Breast epithelium (tissue), 4 donors: ENCODE measurements at places on chromosomes 3 and 15. TPM values are rescaled to one million over a fixed set of nuclear protein-coding genes. Genes with fewer than 3 reads are reported as not detected.
A peak's percentile ranks its signal among the peaks of the same experiment; 100 is the strongest.

DNA sequence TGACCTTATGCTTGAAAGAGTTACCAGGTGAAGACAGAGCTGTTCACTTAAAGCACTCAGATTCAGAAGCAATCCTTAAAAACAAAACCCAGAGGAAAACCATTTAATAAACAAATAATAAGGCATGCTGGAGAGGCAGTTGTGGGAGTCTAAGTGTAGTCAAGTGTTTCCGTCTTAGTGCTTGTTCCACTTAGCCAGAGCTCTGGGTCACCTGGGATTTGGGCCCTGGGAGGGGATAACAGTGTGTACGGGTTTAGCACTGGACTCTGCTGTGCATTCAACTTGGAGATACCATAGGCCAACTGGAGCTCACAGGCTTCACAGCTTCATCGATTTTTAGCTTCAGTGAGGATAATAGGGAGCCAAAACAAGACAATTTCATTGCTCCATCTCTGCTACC lies 444.6 kb downstream of the CNTN4 start:
- H3K27me3 ChIP-seq, result no peaks in the 10 kb centered on the region
- no peak overlapping the region for H3K4me3 ChIP-seq
- no peak overlapping the region for H3K27ac ChIP-seq
- DNase-seq, result no peak
- no peaks in the 10 kb centered on the region for H3K4me1 ChIP-seq
- H3K36me3 ChIP-seq, result no peaks in the 10 kb centered on the region

Gene TLNRD1
- 16.8 TPM for total RNA-seq

Gene GABRR3
- not detected for total RNA-seq

- no peaks in the 10 kb centered on the region for H3K27me3 ChIP-seq
- no peaks in the 10 kb centered on the region for H3K4me1 ChIP-seq
- no peaks in the 10 kb centered on the region for H3K36me3 ChIP-seq
- DNase-seq, result no peak
- no peak overlapping the region for H3K27ac ChIP-seq
These were observed 210.0 kb downstream of the RPLP1 start for GRCh38 chr15:69662645-69663000.

GRCh38 chr3:44906997-44907396 lies 32.6 kb downstream of the TGM4 start:
- H3K4me3 ChIP-seq, result no peak overlapping the region
- no peaks in the 10 kb centered on the region for H3K36me3 ChIP-seq
- DNase-seq, result no peak
- H3K27ac ChIP-seq, result no peak overlapping the region
- no peaks in the 10 kb centered on the region for H3K4me1 ChIP-seq

- DNase-seq, result no peak
- peak overlapping the region; percentile 68 for H3K4me3 ChIP-seq
- H3K27ac ChIP-seq, result peak overlapping the region; percentile 92
- H3K4me1 ChIP-seq, result peaks cover 16% of the 10 kb centered on the region
These were observed 3.6 kb downstream of the VGLL4 start for GRCh38 chr3:11640009-11640673.

Gene SOX2
- 0.16 TPM for total RNA-seq

Gene TNFAIP8L3
- total RNA-seq, result 4.3 TPM

Gene SLC6A20
- 0.16 TPM for total RNA-seq

DNA sequence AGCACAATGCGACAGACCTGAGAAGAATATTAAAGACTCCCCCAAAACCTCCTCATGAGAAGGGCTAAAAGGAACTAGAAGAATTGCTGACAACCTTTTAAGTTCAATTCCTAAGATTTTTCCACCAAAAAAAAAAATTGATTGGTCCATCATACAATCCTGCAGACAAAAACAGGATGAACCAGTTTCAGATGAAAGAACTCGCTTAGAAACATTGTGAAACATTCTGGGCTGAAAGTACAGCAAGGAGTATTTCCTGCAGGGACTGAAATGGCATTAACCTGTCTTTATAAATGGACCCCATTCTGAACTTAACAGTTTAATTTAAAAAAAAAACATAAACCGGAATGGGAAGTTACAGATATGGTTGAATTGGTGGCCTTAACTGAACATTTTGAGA lies 96.0 kb upstream of the FAM174B start:
- peak overlapping the region; percentile 64 for H3K27ac ChIP-seq
- H3K4me3 ChIP-seq, result no peak overlapping the region
- H3K4me1 ChIP-seq, result no peaks in the 10 kb centered on the region
- H3K27me3 ChIP-seq, result no peaks in the 10 kb centered on the region
- DNase-seq, result no peak

DNA sequence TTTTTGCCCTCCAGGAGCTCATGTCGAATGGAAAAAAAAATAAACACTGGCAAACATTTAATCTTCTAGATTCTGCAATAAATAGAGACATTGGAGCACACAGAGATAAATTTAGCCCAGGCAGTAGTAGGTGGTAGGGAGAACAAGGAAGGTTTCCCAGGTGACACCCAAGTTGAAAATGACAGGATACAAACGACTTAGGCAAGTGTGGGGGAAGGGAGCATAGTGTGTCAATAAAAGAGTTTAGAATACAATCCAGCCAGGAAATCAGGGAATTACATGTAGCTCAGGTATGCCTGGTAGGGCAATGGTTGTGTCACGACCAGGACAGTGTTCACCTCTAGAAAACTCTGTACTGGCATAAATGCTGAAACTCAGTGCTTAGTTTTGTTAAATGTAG lies 364.6 kb upstream of the AGTR1 start:
- no peak overlapping the region for H3K4me3 ChIP-seq
- no peaks in the 10 kb centered on the region for H3K4me1 ChIP-seq
- H3K36me3 ChIP-seq, result no peaks in the 10 kb centered on the region
- H3K27me3 ChIP-seq, result no peaks in the 10 kb centered on the region

GRCh38 chr3:145089337-145089736 lies 1071.6 kb downstream of the PLOD2 start:
- no peaks in the 10 kb centered on the region for H3K27me3 ChIP-seq
- no peaks in the 10 kb centered on the region for H3K36me3 ChIP-seq
- no peak overlapping the region for H3K4me3 ChIP-seq
- no peaks in the 10 kb centered on the region for H3K4me1 ChIP-seq
- DNase-seq, result no peak
- no peak overlapping the region for H3K27ac ChIP-seq

DNA sequence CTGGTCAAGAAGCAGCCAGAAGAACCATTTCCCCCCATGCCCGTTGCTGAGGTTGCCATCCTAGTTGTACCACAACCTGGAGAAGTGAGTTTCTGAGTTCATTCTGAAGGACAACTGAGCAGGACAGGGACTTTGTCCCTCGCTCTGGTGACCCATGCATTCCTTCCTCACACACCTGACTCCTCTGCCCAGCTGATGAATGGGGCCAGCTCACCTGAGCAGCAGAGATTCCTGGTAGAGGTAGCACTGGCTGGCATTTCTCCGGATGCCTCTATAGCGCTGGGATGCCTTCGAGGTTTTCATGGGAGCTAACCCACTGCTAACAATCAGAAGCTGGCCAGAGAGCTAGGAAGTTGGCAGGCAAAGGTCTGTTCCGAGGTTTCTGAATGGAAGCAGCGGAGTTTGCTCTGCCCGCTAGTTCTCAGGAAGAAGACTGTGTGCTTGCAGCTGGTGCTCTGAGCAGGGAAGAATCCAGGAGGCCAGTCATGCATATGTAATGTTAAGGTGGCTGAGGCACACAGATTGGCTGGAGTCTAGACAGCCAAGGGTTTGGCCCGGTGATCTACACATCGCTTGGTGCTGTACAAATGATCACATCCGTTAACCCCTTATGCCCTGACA lies at the start of gene TMC3:
Gene TMC3, minus strand, starts transcription at position 439 of the 621 bp plus-strand sequence. Its CDS starts 136 bp downstream, at position 303.
- no peaks in the 10 kb centered on the region for H3K27me3 ChIP-seq
- no peak for DNase-seq
- no peaks in the 10 kb centered on the region for H3K4me1 ChIP-seq
- H3K36me3 ChIP-seq, result no peaks in the 10 kb centered on the region
- H3K4me3 ChIP-seq, result no peak within 1 kb of the TSS

DNA sequence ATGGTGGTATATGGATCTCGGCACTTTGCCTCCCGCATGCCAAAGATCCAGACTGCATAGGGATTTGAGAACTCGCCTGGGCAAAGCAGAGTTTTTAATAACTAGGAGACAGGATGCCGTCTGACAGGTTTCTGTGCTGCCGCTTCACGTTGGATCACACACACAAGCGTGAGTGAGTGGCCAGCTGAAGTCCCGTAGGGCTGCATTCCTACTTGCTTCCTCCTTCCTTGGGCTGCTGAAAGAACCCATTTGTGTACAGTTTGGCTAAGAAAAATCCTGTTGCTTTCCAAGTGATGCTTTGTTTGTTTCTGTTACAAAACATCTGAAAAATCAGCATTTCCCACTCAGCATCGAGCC lies 604.3 kb upstream of the CFAP20DC start:
- DNase-seq, result peak; percentile 71
- H3K27ac ChIP-seq, result peak overlapping the region; percentile 86
- H3K27me3 ChIP-seq, result no peaks in the 10 kb centered on the region
- H3K4me1 ChIP-seq, result peaks cover 12% of the 10 kb centered on the region
- H3K36me3 ChIP-seq, result no peaks in the 10 kb centered on the region

- peaks cover 15% of the 10 kb centered on the region for H3K4me1 ChIP-seq
- H3K27me3 ChIP-seq, result no peaks in the 10 kb centered on the region
- peak overlapping the region; percentile 73 for H3K27ac ChIP-seq
- H3K4me3 ChIP-seq, result no peak overlapping the region
- H3K36me3 ChIP-seq, result no peaks in the 10 kb centered on the region
These were observed 17.3 kb downstream of the TBC1D2B start for GRCh38 chr15:78060232-78060631.

DNA sequence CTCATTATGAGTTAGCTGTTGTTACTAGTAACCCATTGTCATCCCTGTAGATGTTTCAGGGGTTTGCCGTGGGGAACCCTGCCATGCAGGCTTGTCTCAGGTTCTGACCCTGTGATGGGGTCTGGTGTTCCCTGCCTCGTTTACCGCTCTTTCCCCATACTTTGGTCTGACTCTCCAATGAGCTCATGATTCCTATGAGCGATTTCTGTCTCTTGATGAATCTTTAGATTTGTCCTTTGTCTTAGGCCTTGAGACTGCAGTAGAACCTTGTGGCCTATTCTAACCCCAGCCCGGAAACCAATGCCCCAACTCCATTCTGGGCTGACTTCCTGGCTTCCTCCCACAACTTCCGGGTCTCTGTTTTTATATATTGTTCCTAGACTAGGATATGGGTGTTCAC lies 11.3 kb upstream of the IQGAP1 start:
- H3K4me3 ChIP-seq, result no peak overlapping the region
- no peaks in the 10 kb centered on the region for H3K4me1 ChIP-seq
- H3K27ac ChIP-seq, result no peak overlapping the region
- no peaks in the 10 kb centered on the region for H3K36me3 ChIP-seq
- no peak for DNase-seq

GRCh38 chr15:46858150-46858549 lies 859.2 kb upstream of the SEMA6D start:
- no peak for DNase-seq
- H3K27me3 ChIP-seq, result no peaks in the 10 kb centered on the region
- H3K27ac ChIP-seq, result no peak overlapping the region
- H3K4me1 ChIP-seq, result no peaks in the 10 kb centered on the region
- no peaks in the 10 kb centered on the region for H3K36me3 ChIP-seq

Gene ETV5
- 16.1 TPM for total RNA-seq

- no peaks in the 10 kb centered on the region for H3K36me3 ChIP-seq
- H3K4me3 ChIP-seq, result no peak overlapping the region
- H3K27me3 ChIP-seq, result no peaks in the 10 kb centered on the region
- H3K4me1 ChIP-seq, result no peaks in the 10 kb centered on the region
These were observed 134.2 kb upstream of the SATB1 start for GRCh38 chr3:18559331-18559842.

DNA sequence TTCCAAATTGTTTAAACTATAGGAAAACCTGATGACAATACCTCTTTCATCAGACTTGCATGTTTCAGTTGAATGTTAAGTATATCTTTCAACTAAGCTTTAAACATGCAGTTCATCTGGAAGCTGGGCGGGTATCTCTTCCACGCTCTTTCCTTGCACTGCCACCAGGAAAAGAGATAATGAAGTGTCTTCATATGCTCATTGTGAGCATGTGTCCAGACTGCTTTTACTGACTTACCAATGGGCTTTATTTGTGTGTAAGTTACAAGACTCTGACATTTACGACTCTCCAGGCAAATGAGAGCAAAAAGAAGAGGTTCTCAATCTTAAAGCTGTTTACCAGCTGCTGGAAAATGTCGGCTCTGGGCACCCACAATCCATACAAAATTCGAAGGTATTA lies 52.8 kb downstream of the TMEM212 start:
- H3K4me3 ChIP-seq, result no peak overlapping the region
- DNase-seq, result no peak
- no peak overlapping the region for H3K27ac ChIP-seq
- H3K36me3 ChIP-seq, result no peaks in the 10 kb centered on the region
- no peaks in the 10 kb centered on the region for H3K4me1 ChIP-seq

- H3K27ac ChIP-seq, result no peak overlapping the region
- no peaks in the 10 kb centered on the region for H3K36me3 ChIP-seq
- no peak for DNase-seq
- H3K4me3 ChIP-seq, result no peak overlapping the region
- no peaks in the 10 kb centered on the region for H3K27me3 ChIP-seq
- H3K4me1 ChIP-seq, result no peaks in the 10 kb centered on the region
These were observed 38.7 kb downstream of the THSD4 start for GRCh38 chr15:71153823-71154524.

Gene VWA5B2
- total RNA-seq, result 0.16 TPM

GRCh38 chr3:181554233-181554765 lies 157.4 kb upstream of the SOX2 start:
- no peaks in the 10 kb centered on the region for H3K4me1 ChIP-seq
- no peaks in the 10 kb centered on the region for H3K27me3 ChIP-seq
- H3K36me3 ChIP-seq, result no peaks in the 10 kb centered on the region
- H3K4me3 ChIP-seq, result no peak overlapping the region
- H3K27ac ChIP-seq, result no peak overlapping the region

Gene GP5
- total RNA-seq, result 0.16 TPM
